Stimulated activated CD8-positive, alpha-beta memory T cell treated with anti-CD3 and anti-CD28 coated beads, Interleukin-4, amount 100 ng/mL, for 24 hours (primary cell): ENCODE measurements at places on chromosomes 11 and 22.

DNA sequence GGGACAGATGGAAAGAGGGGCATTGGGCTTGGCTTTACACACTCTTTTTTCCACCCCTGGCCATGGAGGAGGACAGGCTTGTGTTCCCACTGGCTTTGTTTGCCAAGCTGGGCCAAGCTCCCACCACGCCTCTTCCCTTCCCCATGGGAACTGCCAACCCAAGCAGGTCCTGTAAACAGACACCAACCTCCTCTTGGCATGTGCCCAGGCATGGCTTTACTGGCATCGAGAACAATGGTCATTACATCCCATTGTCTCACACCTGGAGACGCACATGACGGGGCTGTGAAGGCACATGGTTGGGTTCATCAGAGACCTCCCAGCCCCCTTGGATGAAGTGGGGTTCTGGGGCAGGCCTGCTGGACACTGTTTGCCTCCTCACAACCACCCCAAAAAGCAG is 11.7 kb downstream of the SEC14L3 start:
- DNase-seq = no peak

DNA sequence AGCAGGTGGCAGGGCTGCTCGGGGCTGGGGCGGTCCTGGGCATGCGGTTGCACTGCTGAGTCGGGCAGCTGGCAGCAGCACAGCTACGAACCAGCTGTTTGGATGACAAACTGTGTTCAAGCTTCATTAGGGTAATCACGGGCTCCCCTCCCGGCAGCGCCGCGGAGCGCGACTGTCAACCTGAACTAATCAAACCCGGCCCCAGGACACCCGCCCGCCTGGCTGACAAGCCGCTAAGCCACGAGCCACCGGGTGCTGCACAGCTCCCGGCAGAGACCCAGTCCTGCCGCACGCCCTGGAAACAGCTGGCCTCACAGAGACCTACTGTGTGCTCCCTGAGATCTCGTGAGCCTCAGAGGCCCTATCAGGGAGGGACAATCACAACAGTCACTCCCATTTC is 60.6 kb upstream of the TCF20 start:
- no peak for DNase-seq

GRCh38 chr11:104897891-104898684 is at the start of gene CASP12:
Gene CASP12, minus strand, starts transcription at chr11:104898460.
- no peak for DNase-seq

DNA sequence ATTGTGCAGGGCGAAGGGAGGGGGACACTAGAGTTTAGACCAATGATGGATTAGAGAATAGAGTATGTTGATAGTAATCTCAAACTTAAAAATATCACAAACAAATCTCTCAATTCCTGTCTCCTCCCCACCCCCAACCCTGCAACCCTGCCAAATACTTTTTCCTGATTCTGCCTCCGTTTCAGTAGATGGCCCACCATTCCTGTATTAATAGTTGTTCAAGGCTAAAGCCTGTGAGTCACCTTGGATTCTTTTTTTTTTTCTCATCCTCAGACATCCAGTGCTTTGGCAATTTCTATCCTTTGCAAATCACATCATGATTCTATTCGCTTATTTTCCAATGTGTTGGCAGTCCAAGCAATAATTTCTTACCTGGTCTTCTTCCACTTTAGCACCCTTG is 207.9 kb downstream of the DYNC2H1 start:
- DNase-seq = no peak

DNA sequence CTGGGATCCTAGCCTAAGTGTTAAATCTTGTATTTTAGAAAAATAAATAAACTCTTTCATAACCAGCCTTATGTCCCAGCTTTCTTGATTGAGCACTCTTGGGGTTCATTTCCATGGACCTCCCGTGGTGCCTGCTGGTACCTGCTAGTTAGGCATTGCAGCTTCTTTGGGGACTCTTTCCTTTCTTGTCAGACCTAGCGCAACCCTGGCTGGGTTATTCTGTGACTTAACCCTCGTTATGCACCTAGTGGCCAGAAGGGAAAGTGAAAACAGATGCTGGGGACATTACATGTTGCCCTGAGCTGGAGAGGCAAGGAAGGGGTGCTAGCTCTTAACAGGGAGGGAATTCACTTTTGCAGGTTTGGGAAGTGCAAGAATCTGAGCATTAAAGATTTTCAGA is 46.8 kb downstream of the APIP start:
- DNase-seq = no peak

GRCh38 chr11:18492888-18493287 is 33.9 kb downstream of the TSG101 start:
- no peak for DNase-seq

DNA sequence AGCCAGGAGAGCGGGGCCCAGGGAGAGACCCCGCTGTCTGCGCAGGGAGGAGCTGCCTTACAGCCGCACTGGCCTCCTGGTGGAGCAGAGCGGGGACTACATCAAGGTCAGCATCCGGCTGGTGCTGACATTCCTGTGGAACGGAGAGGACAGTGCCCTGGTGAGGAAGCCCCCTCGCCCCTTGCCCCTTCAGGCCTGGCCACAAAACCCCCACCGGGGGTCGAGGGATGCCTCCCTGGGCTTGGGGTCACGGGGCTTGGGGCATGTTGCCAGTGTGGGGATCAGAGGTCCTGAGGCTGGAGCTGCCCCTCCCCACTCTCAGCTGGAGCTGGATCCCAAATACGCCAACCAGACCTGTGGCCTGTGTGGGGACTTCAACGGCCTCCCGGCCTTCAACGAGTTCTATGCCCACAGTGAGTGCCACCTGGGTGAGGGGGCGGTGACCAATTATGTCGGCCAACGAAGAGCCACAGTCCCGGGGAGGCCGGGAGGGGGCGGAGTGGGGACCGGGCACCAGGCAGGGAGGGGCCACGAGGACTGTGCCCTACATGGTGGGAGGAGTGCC is 4.2 kb downstream of the MUC5B start:
- DNase-seq = no peak

GRCh38 chr11:126809514-126810289 is 190.9 kb downstream of the KIRREL3 start:
- DNase-seq = no peak

GRCh38 chr22:46051646-46052045 is 74.7 kb upstream of the WNT7B start:
- no peak for DNase-seq

DNA sequence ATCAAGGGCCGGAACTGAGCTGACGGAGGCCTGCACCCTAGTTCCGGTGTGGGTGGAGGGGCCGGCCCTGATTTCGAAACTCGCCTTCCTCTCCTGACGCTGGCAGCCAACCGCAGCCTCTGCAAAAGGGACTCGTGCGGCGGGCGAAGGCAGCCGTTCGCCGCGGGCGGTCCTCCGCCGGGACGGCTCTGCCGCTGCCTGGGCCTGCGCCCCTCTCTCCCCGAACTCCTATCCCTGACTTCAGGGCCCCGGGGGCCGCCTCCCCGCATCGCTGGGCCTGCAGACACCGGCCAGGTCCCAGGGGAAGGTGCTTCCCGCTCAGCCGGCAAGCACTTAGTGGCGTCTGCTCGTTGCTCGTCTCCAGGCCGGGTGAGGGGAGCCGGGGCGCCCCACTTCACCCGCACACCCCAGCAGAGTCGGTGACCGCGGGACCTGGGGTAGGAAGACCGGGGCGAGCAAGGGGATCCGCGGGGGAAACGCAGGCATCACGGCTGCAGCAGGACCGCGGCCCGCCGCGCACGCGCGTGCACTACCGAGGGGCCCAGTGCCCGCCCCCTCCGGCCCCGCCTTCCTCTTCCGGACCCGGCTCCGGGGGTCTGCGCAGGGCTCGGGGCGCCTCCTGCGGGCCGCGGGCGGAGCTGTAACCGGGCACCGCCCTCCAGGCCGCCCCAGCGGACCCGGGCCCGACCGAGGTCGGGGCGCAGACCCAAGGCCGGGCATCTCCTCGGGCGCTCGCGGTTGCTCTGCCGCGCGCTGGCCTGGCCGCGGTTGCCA is 464 bp upstream of the ANKRD13D start:
- DNase-seq = peak; percentile 85

GRCh38 chr22:36332623-36333332 is 55.0 kb downstream of the MYH9 start:
- no peak for DNase-seq

- DNase-seq = no peak
These were observed 13.8 kb downstream of the SMARCB1 start for GRCh38 chr22:23800297-23801237.

- no peak for DNase-seq
These were observed 36.0 kb downstream of the PHLDB1 start for GRCh38 chr11:118643142-118643994.

DNA sequence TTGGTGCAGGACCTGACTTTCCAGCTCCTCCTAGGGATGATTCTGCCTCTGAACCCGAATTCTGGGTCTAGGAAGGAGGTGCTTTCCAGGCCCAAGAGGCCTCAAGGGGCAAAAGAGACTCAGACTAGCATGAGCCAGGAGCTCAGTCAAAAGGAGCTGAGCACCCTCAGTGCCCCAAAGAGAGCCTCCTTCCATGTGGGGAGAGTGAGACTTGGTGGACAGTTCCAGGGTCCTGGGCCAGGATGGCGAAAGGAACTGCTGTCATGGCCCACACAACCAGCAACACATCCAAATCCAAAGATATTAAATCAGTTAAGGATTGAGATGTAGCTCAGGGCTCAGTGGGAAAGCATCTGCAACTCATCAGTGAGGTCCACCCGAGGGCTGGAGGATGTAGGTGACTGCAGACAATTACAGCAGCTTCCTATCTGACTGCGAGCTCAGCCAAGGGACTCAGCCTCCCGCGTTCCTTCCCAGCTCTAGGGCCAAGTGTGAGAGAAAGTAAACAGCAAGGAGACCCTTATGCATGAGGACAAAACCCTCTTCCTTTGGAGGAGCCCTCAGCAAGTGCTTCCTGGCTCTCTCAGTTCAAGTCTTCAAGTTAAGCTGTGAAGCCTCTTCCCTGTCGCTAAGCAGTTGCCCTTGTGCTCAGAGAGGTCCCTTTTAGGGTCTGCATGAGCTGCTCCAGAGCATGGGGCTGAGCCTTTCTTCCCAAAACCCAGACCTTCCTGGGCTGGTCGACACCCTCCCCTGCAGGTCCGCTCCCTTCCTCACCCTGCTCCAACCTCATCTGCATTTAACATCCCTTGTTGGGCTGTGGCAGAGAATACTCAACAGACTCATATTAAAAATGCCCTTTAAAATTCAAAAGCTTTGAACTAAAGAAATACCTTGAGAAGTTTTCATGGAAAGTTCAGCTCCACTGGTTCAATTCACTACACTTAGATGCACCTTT is 35.8 kb downstream of the C11orf58 start:
- no peak for DNase-seq

GRCh38 chr22:25714739-25715138 is 27.2 kb upstream of the MYO18B start:
- DNase-seq = no peak

- no peak for DNase-seq
These were observed 521.8 kb downstream of the MIAT start for GRCh38 chr22:27179161-27179560.

DNA sequence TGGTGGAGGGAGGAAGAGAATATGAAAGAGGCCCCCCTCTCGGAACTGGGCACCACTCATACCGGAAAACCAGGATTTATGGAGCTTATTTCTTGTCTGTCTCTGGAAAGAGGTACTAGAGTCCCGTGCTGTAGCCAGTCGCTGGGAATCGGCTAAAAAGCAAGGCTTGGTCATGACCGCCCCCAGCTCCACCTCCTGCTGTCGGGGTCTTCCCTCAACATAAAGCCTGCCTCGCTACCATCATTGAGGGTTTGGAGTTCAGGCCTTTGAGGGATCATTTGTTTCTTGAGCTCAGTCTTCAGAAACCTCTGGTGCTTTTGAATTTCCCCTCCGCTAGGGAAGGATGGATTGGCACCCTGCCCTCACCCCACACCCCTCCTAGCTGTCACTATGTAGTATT is 97.1 kb downstream of the TSPAN18 start:
- DNase-seq = no peak

DNA sequence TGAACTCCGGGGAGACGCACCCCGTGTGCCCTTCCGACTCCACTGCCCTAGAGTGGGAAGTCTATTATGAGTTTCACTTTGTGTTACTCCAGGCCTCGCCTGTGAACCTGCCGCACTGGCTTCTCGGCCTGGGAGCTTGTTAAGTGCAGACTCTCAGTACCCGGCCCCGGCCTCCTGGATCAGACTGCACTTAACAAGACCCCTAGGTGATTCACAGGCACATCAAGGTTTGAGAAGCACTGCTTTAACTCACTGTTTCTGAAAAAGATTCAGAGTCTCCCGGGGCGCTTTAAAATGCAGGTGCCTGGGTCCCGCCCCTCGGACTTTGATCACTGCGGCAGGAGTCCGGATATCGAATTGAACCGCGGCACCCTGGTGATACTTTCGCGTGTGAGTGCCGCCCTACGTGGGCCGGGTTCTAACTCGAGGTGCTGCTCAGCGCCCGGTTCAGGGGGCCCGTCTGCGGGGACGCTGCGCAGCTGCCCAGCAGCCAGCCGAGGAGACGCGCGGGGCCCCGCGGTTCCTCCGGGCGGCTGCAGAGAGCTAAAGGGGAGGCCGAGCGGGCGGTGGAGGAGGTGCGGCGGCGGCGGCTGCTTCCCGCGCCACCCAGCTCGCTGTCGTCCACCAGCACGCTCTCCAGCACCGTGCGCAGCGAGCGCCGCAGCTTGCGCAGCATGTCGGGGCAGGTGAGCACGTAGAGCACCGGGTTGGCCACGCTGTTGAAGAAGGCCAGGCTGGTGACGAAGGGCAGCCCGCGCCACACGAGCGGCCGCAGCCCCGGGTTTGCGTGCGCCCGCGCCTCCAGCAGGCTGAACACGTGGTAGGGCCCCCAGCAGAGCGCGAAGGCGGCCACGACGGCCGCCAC is 3.4 kb downstream of the PTGDR2 start:
- DNase-seq = no peak

GRCh38 chr11:61145228-61146005 is 15.8 kb downstream of the VPS37C start:
- DNase-seq = no peak

GRCh38 chr11:12893787-12894672 is 115.1 kb upstream of the RASSF10 start:
- peak; percentile 34 for DNase-seq

- no peak for DNase-seq
These were observed 8.3 kb upstream of the PIM3 start for GRCh38 chr22:49951986-49952896.

- no peak for DNase-seq
These were observed 41.8 kb downstream of the GALNT18 start for GRCh38 chr11:11580012-11580411.

- no peak for DNase-seq
These were observed 51.6 kb downstream of the GRAMD1B start for GRCh38 chr11:123481640-123482039.

- no peak for DNase-seq
These were observed 662.1 kb downstream of the NTM start for GRCh38 chr11:132032555-132032954.

DNA sequence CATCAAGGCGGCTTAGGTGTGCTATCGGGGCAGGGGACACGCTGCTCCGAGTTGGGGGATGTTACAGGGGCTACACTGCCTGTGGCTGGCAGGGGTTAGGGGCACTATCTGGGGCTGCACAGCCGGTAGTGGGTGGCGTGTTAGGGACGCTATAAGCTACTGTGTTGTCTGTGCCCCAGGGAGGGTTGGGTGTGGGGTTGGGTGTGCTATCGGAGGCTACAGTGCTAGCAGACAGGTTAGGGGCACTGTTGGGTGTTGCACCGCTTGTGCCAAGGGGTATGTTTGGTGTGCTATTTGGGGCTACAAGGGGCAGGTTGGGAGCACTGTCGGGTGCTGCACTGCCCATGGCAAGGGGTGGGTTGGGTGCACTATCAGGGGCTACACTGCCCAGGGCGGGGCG is 120.2 kb upstream of the VPREB1 start:
- DNase-seq = no peak

- DNase-seq = no peak
These were observed 14.5 kb downstream of the MUC2 start for GRCh38 chr11:1088927-1089737.

- DNase-seq = no peak
These were observed 3.5 kb upstream of the ZNF74 start for GRCh38 chr22:20390394-20390907.
